Hematopoietic multipotent progenitor cell treated with erythropoietin and hydrocortisone succinate and interleukin-3 and kit ligand, for 17 days (in vitro differentiated cells): ENCODE measurements at places on chromosomes 5 and 9.

GRCh38 chr9:123637606-123637944 lies 281.6 kb downstream of the CRB2 start:
- no peak for DNase-seq

- no peak for DNase-seq
These were observed 13.7 kb upstream of the PRELID2 start for GRCh38 chr5:145848854-145849253.

GRCh38 chr9:13228431-13228830 lies 51.1 kb downstream of the MPDZ start:
- no peak for DNase-seq

- no peak for DNase-seq
These were observed 125.9 kb downstream of the NUDT12 start for GRCh38 chr5:103436656-103437055.

DNA sequence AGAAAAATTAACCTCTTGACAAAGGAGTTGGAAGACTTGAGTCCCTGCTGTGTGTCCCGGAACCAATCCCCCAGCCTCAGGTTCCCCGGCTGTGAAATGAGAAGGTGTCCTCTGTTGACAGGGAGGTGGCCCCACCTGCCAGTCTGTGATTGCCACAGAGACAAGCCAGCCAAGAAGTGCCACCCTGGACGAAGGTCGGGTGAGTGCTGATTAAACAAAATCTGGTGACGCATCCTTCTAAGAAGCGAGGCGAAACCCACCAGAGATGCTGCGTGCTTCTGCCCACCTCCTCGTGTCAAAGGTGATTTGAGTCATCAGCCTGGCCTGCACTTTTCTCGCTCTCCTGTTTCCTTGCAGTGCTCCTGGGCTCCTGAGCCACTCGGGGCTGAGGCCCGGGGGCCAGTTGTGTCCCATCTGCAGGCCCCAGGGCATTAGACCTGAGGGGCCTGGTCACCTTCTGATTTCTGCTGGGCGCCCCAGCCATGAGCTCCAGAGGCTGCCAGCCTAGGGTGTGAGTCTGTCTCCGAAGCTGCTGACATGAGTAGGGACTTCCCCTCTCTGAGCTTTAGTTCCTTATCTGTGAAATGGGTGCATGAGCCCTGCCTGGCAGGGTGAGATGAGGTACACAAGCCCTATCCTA lies 28.7 kb downstream of the NEK6 start:
- DNase-seq: no peak

- DNase-seq: peak; percentile 6
These were observed 560.7 kb downstream of the HTR1A start for GRCh38 chr5:63401436-63402046.

DNA sequence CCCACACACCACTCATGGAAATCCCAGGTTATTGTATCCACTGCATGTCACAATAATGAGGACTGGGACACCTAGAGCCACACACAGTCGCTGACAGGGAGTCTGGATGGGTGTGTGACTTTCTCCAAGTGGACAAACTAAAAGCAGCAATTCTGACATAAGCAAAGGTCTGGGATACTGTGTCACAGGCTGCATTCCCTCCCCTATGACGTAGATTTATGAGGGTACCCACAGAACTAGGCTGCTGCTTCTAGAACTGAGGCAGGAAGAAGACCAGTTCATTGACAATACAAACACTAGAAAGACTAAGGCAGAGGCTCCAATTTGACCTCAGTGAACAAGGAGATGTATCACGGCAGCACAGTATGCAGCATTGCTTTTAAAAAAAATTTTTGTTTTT lies 63.6 kb upstream of the TBCA start:
- DNase-seq: no peak

DNA sequence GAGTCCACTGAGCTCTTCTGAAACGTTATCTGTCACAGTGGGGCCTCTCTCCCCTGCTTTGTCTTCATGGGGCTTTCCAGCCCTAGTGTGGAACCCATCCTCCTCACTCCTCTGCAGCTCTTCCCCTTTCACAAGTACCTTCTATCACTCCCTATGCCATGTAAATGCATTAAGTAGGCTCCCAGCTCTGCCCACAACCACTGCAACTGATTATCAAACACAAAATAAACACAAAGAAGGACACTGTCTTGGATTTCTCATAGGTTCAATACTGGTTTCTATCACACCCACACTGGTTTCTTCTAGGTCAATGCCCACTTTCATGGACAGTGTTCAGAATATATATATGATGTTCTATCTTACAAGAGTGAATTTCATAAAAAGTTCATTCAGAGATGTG lies 139.4 kb downstream of the GNAQ start:
- DNase-seq: no peak

DNA sequence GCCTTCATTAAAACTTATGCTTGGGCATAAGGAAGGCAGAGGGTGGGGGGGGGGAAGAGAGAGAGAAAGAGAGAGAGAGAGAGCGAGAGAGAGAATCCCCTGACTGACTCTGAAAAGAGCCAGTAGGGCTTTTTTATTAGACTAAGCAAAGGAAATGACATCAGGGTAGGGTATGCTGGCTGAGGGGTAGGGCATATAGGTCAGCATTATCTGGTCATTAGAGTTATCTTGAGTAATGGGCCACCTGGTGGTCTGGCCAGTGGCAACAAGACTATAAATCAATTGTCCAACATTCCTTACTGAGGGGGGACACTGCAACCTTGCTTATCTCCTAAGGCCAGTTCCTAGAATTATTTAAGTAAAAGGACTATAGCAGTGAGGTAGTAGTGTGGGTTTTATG lies 67.2 kb downstream of the TSSK1B start:
- no peak for DNase-seq

DNA sequence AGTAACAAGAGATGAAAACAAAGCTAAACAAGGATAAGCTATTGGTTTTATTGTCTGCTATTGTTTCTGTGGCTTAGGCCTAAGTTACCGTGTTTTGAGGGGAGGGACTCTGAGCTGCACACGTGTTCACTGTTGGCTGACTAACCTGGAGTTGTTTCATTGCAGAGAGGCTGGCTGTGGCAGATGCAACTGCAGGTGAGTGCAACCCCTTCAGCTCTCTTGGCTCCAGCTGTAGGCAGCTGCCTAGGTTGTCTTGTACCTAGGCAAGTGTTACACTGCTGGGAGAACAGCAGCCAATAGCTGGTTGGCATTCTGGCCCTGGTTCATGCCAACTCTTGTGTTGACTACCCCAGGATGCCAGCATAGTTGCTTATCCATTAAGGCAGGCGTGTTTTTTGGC lies 17.6 kb upstream of the MATR3 start:
- peak; percentile 52 for DNase-seq
